ENCODE measurements at places on chromosomes 6 and 20.

DNA sequence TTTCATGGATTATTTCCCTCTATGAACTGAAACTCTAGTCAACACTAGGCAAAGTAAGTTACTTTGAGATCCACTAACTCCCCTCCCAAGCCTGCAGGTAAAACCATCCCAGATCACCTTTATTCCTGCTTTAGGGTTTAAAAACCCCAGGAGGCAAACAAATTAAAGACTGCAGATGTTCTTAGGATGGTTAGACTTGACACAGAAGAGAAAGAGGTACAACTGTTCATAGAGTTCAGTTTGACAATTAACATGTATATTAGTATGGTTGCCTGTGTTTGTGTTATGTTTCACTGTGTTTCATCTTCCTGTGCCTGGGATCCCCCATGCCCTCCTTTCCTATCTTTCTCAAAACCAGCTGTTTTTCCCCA, 53.5 kb downstream of the RREB1 start:
- H3K27ac ChIP-seq: no peak overlapping the region
- H3K27me3 ChIP-seq: no peaks in the 10 kb centered on the region
- H3K4me1 ChIP-seq: peaks cover 26% of the 10 kb centered on the region
- H3K36me3 ChIP-seq: no peaks in the 10 kb centered on the region
- H3K4me3 ChIP-seq: no peak overlapping the region

- H3K4me3 ChIP-seq: no peak overlapping the region
- peaks cover 15% of the 10 kb centered on the region for H3K4me1 ChIP-seq
- no peak overlapping the region for H3K27ac ChIP-seq
- no peak for DNase-seq
- no peaks in the 10 kb centered on the region for H3K27me3 ChIP-seq
- H3K36me3 ChIP-seq: no peaks in the 10 kb centered on the region
These were observed 4.6 kb upstream of the BICRAL start for GRCh38 chr6:42777126-42777822.

DNA sequence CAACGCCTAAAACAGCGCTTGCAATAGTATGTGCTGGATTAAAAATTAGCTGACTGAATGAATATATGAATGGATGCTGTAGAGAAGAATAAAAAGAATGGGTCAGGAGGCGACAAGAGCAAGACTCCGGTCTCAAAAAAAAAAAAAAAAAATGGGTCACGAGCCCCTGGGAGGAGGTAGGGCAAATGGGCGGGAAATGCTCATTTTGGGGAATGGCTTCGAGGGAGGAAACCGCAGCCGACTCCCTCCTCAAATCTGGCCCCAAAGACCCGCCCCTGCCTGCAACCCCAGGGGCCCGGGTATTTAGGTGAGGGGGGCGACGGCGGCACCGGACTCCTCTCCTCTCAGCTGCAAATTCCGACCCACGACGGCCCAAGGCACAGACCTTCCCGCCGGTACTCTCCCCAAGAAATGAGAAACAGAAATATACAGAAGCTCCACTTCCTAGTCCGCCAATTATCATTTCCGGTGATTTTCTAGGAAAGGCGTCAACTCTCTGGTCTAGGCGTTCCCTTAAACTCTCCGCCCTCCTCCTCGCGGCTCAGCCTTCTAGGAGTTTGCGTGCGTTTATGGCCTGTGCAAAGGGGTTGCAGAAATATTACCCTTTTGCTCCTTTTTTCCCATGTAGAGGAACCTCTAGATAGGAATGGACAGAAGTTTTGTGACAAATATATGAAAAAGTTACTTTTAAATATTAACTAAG, at the start of gene ZNF311:
ZNF311 (minus strand) TSS at position 133 of the 703 bp plus-strand sequence. CDS start 1,361 bp downstream, outside the sequence.
- H3K27me3 ChIP-seq: no peaks in the 10 kb centered on the region
- DNase-seq: peak; percentile 82
- peak within 1 kb of the TSS; percentile 61 for H3K4me3 ChIP-seq
- no peaks in the 10 kb centered on the region for H3K36me3 ChIP-seq

DNA sequence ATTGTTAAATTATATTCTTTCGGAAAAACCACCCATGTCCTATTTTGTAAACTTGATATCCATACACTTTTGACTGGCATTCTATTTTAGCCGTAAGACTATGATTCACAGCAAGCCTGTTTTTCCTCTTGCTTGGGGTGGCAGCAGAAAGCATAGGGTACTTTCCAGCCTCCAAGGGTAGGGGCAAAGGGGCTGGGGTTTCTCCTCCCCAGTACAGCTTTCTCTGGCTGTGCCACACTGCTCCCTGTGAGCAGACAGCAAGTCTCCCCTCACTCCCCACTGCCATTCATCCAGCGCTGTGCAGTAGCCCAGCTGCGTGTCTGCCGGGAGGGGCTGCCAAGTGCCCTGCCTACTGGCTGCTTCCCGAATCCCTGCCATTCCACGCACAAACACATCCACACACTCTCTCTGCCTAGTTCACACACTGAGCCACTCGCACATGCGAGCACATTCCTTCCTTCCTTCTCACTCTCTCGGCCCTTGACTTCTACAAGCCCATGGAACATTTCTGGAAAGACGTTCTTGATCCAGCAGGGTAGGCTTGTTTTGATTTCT, 2.1 kb upstream of the ESR1 start:
- peaks cover 22% of the 10 kb centered on the region for H3K4me1 ChIP-seq
- no peaks in the 10 kb centered on the region for H3K27me3 ChIP-seq

GRCh38 chr6:169663468-169663867, 38.4 kb downstream of the WDR27 start:
- no peaks in the 10 kb centered on the region for H3K36me3 ChIP-seq
- no peaks in the 10 kb centered on the region for H3K4me1 ChIP-seq
- no peak overlapping the region for H3K4me3 ChIP-seq
- H3K27ac ChIP-seq: no peak overlapping the region
- H3K27me3 ChIP-seq: no peaks in the 10 kb centered on the region

- no peak for DNase-seq
- no peak overlapping the region for H3K4me3 ChIP-seq
- no peaks in the 10 kb centered on the region for H3K27me3 ChIP-seq
- no peaks in the 10 kb centered on the region for H3K4me1 ChIP-seq
These were observed 126.5 kb upstream of the MAN1A1 start for GRCh38 chr6:119476024-119476423.

DNA sequence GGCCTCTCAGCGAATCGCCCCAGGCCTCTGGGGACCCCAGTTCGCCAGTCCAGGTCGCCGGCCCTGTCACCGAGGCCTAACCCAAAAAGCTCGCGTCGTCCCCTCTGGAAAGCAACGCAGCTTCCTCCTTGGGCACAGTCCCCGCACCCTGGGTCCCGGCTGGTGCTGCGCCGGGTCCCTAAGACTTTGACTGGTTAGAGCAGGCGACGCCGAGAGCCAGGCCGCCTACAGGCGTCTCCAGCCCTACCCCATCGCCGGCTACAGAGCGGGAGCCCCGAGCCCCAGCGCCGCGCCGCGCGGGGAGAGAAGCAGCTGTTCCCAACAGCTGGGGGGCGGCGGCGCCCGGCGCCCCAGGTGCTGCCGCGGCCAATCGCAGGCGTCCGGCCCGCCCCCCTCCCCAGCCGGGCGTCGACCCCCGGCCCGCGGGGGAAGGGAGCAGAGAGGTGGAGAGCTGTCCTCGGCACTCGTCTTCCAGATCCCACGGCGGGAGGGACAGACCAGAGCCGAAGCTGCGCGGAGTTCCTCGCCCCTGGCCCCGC, 540 bp upstream of the RBM24 start:
- peaks cover 4% of the 10 kb centered on the region for H3K4me1 ChIP-seq
- no peaks in the 10 kb centered on the region for H3K36me3 ChIP-seq
- DNase-seq: peak; percentile 30
- H3K4me3 ChIP-seq: peak overlapping the region; percentile 69

DNA sequence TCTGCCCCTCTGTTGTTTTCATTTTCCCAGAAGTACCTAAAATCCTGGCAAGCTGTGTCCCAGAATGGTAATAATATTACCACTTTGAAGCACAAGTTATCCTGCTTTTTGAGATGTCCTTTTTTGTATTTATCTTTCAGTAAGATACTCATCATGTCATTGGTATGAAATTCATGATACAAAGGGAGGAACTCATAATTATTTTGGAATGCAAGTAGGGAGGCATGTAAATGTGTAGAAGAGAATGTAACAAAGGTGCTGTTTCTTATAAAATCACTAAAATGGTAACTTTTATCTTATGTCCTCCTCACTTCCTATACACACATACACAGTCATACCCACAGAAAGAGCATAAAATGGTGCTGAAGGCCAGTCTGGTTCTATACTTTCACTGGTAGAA, 109.9 kb downstream of the CD2AP start:
- no peaks in the 10 kb centered on the region for H3K4me1 ChIP-seq
- DNase-seq: no peak
- no peaks in the 10 kb centered on the region for H3K27me3 ChIP-seq

DNA sequence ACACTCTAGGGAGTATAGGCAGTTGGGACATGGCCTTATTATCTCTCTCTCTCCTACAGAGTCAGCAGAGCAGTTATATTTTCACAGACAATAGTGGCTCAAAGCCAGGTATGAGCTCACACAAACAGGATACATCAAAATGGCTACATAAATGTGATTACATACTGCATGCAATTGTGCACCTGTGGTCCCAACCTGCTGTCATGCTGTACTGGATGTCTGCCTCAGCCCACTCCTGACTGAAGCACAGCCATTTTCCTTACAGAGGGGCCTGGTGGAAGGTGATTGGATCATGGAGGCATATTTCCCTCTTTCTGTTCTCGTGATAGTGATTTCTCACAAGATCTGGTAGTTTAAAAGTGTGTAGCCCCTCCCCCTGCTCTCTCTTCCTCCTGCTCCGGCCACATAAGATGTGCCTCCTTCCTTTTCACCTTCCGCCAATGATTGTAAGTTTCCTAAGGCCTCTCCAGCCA, 37.0 kb upstream of the SAMHD1 start:
- DNase-seq: no peak
- no peak overlapping the region for H3K27ac ChIP-seq
- no peaks in the 10 kb centered on the region for H3K27me3 ChIP-seq

DNA sequence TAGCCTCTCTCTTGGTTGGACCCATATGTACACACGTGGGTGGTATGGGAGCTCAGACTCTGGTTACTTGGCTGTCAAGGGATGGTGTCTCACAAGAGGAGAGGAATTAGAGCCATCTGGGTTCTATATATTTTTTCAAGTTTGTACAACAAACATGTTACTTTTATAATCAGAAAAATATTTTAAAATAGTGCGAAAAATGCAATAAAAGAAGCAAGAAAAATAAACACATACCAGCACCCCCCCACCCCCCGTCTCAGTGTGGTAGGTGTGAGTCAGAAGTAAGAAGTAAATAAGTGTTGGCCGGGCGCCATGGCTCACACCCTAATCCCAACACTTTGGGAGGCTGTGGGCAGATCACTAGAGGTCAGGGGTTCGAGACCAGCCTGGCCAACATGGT, 2.1 kb upstream of the TIAM2 start:
- H3K27me3 ChIP-seq: no peaks in the 10 kb centered on the region
- H3K4me1 ChIP-seq: no peaks in the 10 kb centered on the region
- H3K4me3 ChIP-seq: no peak overlapping the region
- DNase-seq: no peak
- no peaks in the 10 kb centered on the region for H3K36me3 ChIP-seq

- no peaks in the 10 kb centered on the region for H3K36me3 ChIP-seq
- no peak overlapping the region for H3K4me3 ChIP-seq
- H3K27ac ChIP-seq: no peak overlapping the region
- no peak for DNase-seq
- no peaks in the 10 kb centered on the region for H3K27me3 ChIP-seq
These were observed 74.6 kb upstream of the BHLHE23 start for GRCh38 chr20:63081351-63081750.

- no peaks in the 10 kb centered on the region for H3K27me3 ChIP-seq
- peak within 1 kb of the TSS; percentile 21 for H3K27ac ChIP-seq
- peak; percentile 76 for DNase-seq
- peak within 1 kb of the TSS; percentile 69 for H3K4me3 ChIP-seq
- no peaks in the 10 kb centered on the region for H3K36me3 ChIP-seq
These were observed at the start of gene TOX2 for GRCh38 chr20:43914311-43915210. TSS of gene TOX2 (plus strand) at chr20:43914852. CDS start at chr20:43914892, 40 bp downstream.

GRCh38 chr20:39278230-39278788, 316.2 kb downstream of the DHX35 start:
- DNase-seq: no peak
- no peaks in the 10 kb centered on the region for H3K36me3 ChIP-seq
- no peak overlapping the region for H3K27ac ChIP-seq
- no peak overlapping the region for H3K4me3 ChIP-seq
- H3K4me1 ChIP-seq: no peaks in the 10 kb centered on the region
- no peaks in the 10 kb centered on the region for H3K27me3 ChIP-seq

Measured in testis (tissue), 5 donors.